Forelimb muscle (tissue), 1 donor: ENCODE measurements at places on chromosomes 5 and 9. TPM values are rescaled to one million over a fixed set of nuclear protein-coding genes. Genes with fewer than 3 reads are reported as not detected.

- DNase-seq = no peak
These were observed 711.8 kb upstream of the WWC1 start for GRCh38 chr5:167579693-167580055.

The SPINK4 gene
- not detected for polyA plus RNA-seq

The PHF24 gene
- 0.09 TPM for polyA plus RNA-seq

The OCLN gene
- 1.6 TPM for polyA plus RNA-seq

DNA sequence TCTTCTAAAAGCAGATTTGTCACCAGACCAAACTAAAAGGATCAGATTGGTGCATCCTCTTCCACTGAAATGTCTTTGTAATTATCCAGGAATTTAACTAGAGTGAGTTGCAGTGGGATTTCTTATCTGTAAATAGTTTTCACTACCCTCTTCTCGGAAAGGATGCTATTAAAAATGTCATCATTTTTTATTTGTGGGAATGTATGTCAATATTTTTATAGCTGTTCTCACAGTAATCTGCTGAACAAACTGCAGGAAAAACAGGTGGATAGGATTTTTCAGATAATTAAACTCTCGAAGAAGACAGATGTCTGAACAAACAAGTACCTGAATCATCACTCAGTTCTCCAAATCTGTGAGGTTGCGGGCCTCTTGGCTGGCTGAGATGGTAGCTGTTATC is 62.7 kb downstream of the RAB14 start:
- no peak for DNase-seq

DNA sequence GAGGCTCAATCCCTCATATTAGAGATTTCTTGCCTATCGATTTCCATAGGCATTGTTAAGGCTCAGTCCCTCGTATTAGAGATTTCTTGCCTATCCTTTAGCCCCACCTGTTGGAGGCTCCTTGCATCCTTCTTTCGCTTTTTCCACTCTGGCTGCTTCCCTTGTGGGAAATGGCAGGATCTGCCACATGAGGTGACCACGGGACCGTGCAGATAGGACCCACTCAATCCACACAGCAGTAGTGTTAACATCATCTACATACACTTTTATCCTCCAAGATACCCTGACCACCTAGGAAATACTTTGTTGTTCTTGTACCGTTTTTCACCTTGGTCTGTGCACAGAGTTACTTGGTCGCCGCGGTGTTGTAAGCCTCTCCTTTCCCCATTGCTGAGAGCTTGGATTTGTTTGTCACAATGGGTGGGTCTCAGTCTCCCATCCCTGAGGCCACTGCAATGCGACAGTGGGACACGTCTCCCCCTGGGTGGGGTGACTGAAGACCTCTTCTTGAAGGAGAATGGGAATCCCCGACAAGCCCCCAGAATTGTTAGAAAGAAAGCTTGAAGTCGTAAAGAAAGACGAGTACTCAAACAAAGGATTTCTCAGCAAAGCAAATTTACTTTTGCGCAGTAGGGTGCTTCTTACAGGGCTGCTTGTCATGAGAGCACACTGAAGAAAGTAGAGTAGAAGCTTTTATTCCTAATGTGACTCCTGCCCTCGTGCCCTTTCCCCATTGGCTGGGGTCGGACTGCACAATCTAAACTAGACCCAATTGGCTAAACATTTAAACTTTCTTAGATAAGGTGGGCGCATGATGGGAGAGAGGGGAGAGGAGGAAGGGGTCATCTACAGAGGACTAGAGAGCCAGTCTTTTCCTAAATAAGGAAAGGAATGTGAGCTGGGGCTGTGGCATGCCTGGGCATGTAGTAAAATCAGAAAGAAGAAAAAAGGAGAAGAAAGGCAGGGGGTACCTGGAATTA is 19.8 kb downstream of the IFT74 start:
- DNase-seq = no peak

The ADCY2 gene
- polyA plus RNA-seq = 51.8 TPM

The TMEM161B gene
- 12.4 TPM for polyA plus RNA-seq

The TUT7 gene
- 14.5 TPM for polyA plus RNA-seq

GRCh38 chr5:179122411-179123108 is 62.4 kb downstream of the ZNF354C start:
- no peak for DNase-seq

DNA sequence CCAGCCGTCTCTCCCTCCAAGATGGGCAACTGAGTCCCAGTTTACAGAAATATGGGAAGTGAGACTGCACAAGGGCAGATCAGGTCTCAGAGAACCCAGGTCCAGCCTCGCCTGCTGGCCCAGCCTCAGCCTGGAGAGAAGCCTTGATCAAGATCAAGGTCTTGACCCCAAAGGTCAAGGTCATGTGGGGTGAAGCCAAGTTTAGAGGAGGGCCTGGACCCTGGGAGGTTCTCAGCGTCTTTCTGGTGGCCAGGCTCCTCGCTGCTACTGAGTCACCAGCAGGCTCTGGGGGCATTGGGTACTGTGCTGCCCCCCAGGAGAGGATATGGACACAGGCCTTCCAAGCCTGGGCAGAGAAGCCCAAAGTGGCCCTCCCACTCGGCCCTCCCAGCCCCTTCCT is 8.8 kb downstream of the IPPK start:
- DNase-seq = no peak

The MTAP gene
- 23.5 TPM for polyA plus RNA-seq
